COLO829 (cell line): ENCODE measurements at places on chromosomes 7 and 10.

GRCh38 chr10:31242902-31243301, 76.1 kb upstream of the ZEB1 start:
- peak; percentile 24 for DNase-seq

GRCh38 chr7:95549818-95550529, 46.3 kb downstream of the PDK4 start:
- DNase-seq, result peak; percentile 84

DNA sequence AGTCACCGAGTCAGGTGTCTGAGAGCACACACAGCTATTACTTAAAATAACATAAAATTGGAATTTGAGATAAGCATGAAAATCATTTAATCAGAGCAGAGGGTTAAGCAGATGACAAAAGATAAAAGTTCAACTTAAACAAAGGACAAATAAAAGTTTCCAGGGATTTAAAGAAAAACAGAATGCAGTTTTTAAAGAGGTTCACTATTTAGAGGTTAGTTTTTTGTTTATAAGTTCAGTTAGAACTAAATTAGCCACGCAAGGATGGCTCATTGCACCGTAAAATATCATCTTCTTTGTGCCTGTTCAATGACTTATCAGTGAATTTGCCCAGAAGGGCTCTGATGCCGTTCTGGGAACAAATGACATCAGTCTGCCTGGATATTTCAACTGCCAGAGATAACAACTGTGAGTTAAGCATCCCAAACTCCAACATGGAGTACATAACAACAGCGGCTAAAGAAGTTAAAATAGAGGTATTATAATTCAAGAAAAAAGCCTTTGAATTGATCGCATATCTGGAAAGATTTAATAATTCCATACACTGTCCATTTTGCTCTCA, 107.8 kb downstream of the ANK3 start:
- no peak for DNase-seq

GRCh38 chr7:48426966-48427555, 255.8 kb downstream of the ABCA13 start:
- peak; percentile 13 for DNase-seq

GRCh38 chr7:29341156-29341555, 146.6 kb downstream of the CHN2 start:
- no peak for DNase-seq
